Small intestine (tissue), 16 donors: ENCODE measurements at places on chromosomes 12 and 14.

- DNase-seq: no peak
These were observed 7.4 kb downstream of the RPL6 start for GRCh38 chr12:112401903-112402498.

GRCh38 chr12:124705545-124706138 lies 138.2 kb upstream of the NCOR2 start:
- DNase-seq: no peak

DNA sequence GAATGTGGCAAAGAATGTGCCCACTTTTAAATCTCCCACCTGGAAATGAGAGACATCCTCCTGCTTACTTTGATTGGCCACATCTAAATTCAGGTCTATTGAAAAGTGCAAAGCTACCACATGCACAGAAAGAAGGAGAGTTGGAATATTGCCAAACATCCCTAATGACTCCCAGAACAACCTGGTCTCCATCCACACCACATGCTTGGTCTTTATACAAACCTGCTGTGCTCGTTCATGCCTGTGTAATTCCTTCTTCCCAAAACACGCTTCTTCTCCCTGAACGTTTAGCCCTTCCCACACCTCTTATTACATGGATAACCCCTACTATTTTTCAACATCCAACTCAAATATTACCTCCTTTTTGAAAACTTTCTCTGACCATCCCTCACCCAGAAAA lies 66.2 kb upstream of the BCL2L14 start:
- no peak for DNase-seq

- no peak for DNase-seq
These were observed 27.0 kb upstream of the PTHLH start for GRCh38 chr12:27999521-27999920.

- DNase-seq: peak; percentile 28
These were observed 20.3 kb upstream of the SYCP3 start for GRCh38 chr12:101759396-101760047.

GRCh38 chr12:70875628-70876027 lies 44.9 kb downstream of the PTPRR start:
- DNase-seq: no peak

GRCh38 chr12:132033627-132034026 lies 83.9 kb downstream of the EP400 start:
- DNase-seq: no peak

GRCh38 chr12:125871811-125872594 lies 806.8 kb downstream of the AACS start:
- no peak for DNase-seq

- no peak for DNase-seq
These were observed 29.2 kb upstream of the FOS start for GRCh38 chr14:75249251-75249957.

DNA sequence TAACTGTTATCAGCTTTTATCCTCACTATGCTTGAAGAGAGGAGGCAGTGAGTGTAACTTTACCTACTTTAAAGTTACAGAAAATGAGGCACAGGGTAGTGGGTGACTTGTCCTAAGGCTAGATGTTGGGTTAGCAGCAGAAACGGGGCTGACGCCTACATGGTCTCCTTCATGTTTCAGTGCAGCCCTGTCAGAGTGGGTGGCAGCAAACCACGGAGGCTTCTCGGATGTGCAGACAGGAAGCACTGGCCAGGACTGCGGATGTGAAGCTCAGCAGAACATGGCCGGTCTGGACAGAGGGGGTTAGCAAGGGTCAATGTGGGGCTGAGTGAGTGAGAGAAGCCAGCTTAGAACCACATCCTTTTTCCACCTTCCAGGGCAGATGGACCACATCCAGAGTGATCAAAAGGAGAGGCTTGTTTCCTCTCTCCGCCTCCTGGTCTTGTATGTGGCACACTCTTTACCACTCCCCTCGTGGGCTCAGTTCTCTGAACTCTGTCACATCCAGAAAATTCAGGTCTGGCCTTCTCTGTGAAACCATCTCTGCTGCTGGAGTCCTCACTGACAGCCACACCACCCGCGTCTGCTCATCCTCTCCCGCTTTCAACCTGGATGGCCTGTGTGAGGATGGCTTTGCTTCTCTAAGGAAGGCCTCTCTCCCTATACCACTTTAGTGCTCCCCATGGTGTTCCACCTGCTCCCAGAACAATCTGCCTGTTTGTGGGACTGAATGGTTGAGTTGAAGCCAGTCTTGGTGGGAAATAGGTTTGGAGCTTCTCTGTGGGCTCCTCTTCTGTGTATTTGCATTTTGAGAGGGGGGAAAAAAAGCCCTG lies 14.1 kb downstream of the SUSD6 start:
- DNase-seq: peak; percentile 50

DNA sequence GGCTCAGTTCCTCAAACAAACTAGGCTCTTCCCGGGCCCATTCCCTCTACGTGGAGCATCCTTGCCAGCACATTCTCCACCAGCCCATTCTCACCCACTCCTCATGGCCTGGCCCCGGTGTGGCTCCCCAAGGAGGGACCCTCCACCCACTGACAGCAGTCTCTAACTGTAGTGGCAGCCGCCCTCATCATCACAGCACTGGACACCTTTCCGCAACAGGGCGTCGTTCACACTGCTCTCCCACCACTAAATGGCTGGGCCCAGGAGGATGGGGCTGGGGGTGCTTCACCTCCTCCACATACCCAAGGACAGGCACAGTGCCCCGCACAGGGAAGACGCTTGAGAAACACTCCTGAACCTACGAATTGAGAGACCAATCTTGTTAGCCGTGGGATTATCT lies 123.0 kb downstream of the RIMBP2 start:
- DNase-seq: no peak

- DNase-seq: no peak
These were observed 70.1 kb upstream of the KRR1 start for GRCh38 chr12:75581515-75581914.

DNA sequence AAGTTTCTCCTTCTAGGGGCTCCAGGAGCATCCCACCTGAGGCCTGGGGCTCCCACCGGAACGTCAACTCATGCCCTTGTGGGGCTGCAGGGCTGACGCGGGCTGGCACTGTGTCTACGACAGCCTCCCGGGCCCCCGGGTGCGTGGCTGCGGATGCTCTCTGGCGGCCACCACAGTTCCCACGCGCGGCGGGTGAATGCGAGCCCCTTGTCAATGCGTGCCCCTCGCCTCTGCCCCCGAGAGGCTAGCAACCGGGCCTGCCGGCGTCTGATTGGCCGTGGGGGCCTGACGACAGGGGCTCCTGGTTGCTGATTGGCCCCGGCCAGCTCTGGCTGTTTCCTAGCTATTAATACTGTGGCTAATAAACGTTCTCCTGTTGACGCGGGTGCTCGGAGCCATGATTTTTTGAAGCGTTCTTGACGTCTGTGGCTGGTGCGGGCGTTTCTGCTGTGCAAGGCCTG lies 1.8 kb upstream of the MEG3 start:
- DNase-seq: no peak

- DNase-seq: peak; percentile 42
These were observed 121.7 kb downstream of the PPM1H start for GRCh38 chr12:62813031-62813829.
